Lower lobe of right lung (tissue), 2 donors: ENCODE measurements at places on chromosomes 12 and 14.

DNA sequence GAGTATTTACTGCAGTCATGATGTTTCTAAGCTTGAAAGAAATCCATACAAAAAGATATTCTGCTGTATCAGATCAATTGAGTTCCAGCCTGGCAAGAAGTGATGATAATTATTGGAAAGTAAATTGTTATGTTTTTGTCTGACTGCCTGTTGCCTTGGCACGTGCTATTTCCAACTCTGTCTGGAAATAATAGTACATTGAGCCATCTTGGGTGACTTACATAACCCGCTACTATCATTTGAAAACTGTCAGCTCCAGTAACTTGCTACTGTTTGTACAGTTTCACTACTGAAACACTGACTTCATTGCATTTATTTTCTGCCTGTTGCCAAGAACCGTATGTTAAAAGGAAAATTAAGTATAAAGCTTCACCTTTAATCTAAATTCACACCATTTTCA, 318.6 kb downstream of the ITPR2 start:
- no peak for DNase-seq

DNA sequence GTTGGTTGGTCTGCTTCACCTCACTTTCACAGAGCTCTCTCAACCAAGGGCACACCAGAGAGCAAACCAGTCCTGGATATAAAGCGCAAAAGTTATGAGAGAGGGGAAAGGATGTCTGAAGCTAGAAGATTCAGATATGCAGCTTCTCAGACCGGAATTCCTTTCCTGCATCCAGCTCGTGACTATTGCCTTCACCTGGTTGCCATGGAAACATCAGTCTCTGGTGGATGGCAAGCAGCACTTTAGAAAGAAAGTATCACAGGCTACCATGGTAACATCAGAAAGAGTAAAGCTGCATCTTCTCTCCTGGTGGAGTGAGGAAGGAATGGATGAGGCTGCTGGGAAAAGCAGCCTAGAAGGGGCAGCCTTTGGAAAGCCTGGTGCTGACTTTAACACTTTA, 13.7 kb downstream of the REM2 start:
- DNase-seq, result no peak

DNA sequence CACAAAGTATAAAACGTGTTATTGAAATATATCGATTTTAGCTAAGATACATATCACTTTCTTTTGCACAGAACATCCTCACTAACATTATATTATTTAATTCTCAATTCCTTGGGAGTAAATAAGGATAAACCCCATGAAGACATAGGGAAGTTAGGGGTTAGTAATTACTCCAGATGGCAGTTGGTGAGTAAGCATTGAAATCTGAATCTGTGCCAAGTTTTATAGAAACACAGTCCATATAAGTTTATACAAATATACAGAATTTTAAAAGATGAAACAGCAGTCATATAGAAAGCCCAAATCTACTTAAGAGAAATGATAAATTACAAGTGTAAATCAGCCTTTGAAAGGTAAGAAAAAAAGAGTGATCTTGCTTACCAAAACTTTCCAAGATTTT, 200.4 kb upstream of the SYT10 start:
- no peak for DNase-seq

DNA sequence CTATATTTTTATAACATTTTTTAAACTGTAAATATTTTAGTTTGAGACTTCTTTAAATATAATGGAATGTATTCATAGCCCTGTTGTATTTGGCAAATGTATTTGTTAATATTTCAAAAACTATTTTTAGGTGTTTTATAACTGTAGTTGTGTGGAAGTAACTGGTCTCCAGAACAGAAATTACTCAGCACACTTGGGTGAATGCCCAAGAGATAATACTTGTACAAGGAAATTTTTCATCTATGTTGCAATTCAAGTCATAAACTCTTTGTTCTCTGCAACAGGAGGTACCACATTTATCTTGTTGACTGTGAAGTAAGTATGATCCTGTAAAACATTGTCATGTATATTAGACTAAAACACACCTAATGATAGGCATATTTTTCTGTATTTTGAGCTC, 72.8 kb downstream of the SLCO1B3 start:
- DNase-seq, result no peak

DNA sequence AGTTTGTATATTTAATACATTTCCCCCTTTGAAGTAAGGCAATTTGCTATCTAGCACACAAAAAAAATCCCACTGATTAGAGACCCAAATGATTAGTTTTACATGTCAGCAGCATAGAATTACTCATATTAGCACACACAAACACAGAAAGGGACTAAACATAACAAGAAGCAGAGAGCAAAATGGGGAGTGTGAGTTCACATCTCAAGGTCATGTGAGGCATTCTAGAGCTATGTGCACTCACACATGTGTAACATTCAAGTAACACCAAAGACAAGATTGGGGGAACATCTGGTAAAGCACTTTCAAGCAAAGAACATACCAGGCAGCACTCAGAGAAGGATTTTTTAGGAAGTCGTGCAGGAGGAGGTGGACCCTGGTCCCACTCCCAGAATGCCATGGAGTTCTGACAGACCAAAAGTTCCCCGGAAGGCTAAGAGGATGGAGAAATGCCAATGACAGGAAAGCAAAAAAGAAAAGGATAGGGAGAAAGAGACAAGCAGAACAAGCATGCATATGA, 105.8 kb upstream of the SINHCAF start:
- DNase-seq, result no peak

DNA sequence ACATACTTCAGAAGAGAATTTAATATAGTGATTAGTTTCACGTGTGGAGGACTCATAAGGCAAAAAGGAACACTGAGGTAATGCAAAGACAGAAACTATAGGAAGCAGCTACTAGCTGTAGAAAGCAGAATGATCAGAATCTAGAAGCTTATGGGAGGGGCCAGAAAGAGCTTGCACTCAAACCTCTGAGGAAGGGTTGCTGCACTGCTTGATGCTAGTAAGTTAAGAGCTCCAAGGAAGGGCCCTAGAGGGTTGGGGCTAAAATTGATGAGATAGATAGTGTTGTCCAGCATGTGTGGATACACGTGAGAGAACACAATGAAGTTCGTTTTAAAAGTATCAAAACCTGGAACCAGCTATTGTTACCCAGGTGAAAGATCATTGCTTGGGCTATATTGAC, 311.1 kb downstream of the SLC6A15 start:
- DNase-seq, result no peak

DNA sequence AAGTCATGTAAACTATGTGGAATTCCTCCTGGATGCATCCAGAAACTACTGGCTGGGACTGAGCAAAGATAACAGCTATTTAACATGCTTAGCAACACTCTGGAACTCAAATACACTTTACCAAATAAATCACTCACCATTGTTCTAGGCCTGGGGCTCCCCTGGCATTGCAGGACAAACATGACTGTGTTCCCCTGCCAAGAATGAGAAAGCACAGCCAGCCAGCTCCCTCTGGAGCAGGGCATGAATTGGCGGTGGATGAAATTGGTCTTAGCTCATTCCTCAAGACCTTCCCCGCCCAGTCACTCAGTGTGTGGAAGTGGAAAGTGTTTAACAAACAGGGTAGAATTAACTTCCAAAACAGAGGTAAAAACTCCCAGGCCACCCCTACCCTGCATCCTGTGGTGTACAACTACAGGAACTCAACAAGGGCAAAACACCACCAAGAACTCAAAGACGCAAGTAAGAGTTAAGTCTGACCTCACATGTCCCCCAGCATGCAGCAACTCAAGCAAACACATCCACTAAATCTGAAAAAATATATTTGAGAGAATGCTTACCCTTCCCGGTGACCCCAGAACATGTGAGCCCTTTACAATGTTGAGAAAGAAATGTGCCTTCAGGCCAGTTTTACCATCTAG, 58.4 kb upstream of the BDKRB2 start:
- no peak for DNase-seq

DNA sequence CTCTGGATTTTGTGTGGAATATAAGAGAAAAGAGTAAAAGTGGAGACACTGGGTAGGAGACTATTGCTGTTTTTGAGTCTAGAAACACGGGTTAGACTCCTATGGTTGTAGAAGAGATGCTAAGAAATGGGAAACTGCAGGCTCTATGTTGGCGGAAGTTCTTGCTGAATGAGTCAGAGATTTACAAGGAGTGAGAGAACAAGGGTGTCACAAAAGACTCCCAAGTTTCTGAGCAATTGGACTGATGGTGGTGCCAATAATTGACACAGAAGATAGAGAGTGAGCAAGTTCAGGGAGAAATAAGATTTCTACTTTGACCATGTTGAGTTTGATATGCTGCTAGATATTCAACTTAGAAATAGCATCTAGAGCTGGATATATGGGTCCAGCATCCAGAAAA, 2.6 kb upstream of the PRKD1 start:
- DNase-seq, result no peak

GRCh38 chr14:63993992-63994391, 141.2 kb downstream of the SYNE2 start:
- DNase-seq, result no peak

DNA sequence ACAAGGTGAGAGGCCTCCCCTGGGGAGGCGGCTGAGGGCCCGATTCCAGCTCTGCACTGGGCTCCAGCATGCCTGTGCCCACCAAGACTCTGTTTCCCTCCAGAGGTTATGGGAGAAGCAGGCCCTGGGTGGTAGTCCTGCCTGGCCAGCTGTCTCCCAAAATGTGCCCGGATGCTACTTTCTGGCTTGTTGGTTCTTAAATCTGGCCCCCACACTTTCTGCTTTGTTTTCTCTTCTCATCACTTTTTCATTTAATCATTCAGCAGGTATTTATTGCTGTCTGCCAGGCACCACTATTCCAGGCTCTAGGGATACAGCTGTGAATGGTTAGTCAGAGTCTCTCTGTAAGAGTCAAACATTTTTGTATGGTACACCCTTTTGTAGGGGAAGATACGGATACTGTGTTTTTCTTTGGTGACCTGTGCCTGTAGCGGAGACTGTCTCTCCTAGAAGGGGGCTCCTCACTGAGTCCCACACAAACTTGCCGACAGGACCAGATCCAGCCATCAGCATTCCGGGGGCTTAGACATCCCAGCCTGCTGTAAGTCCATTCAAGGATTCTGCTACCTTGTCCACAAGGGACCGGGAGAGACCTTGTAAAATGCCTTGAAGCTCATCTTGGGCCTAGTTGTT, 3.8 kb downstream of the DHRS2 start:
- DNase-seq, result no peak

DNA sequence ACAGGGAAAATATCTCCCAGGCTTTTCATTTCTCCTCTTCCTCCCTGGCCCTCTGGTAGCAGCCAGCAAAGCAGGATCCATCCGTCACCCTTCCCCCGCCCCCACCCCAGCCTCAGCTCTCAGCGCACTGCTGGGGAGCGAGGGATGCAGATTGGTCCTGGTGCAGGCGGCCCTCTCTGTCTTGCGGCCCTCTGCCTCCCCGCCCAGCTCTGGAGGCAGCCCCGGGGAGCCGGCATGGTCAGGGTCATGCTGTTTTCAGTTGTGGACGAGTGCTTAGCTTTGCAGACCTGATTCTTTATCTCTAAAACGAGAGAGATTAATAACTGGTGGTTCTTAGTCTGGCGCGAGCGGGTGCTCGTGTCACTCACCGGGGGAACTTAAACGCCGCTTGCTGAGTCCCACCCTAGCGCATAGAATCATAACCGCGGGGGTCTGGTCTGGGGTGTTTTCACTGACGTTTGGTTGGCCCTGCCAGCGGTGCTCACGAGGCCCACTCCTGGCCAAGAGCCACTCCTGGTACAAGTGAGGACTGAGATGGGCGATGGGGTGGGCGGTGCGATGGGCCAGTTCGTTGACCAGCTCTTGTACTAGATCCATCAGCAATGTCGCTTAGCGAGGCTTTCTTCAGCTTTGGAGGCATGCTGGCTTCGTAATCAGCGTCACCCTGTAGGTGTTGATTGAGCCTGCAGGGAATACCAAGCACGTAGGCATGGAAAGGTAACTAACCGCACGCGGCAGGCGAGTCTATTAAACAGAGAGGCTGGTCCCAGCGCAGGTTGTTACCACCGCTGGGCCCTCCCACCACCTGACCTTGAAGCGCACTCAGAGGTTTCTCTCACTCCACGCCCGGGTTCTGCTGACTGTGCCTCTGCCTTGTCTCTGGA, 95.2 kb downstream of the TSPAN9 start:
- DNase-seq, result no peak

- DNase-seq, result no peak
These were observed 219.1 kb upstream of the PKP2 start for GRCh38 chr12:33115716-33116115.

GRCh38 chr14:39315859-39316444, 82.2 kb downstream of the MIA2 start:
- no peak for DNase-seq

DNA sequence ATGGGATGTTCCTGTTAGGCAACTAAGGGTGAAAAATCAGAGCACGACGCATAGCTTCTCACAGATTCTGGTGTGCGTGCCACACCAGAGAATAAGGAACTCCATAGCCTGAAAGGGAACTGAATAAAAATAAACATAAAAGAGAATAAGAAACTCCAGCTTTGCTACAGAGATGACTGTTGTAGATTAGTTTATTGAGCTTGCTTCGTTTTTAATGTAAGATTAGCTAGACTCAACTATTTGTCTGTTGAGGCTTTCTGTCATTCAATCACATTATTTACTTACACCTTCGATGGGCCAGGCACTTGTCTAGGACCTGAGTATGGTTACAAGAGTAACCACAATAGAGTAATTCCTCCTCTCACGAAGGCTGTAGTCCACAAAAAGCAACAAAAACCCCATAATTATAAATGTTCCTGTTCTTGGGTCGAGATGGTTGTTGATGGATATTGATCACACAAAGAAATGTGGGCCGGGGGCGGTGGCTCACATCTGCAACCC, 807 bp upstream of the ZCCHC8 start:
- no peak for DNase-seq

GRCh38 chr12:5633106-5633505, 201.2 kb downstream of the NTF3 start:
- no peak for DNase-seq

DNA sequence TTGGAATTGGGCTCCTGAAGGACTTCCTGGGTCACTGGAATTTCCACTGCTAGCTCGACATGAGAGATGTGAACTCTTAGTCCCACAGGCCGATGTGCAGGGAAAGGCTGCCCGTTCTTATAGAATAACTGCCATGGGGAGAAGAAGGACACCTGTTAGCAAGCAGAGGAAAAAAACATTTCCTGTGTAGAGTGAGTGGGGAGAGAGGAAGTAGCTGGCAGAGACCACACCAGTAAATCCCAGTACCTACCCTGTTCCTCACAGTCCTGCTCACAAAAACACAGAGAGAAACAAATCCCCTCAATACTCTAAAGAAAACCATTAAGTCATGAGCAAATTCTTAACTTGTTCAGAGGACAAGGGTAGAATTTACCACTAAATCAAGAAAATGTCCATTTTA, 29.5 kb downstream of the AREL1 start:
- DNase-seq, result no peak

- DNase-seq, result no peak
These were observed 790 bp downstream of the NEDD1 start for GRCh38 chr12:96907671-96908422.

- DNase-seq, result no peak
These were observed 5.1 kb downstream of the PRKAG1 start for GRCh38 chr12:49013428-49013827.

GRCh38 chr12:93043877-93044209, 114.7 kb upstream of the EEA1 start:
- DNase-seq, result no peak

DNA sequence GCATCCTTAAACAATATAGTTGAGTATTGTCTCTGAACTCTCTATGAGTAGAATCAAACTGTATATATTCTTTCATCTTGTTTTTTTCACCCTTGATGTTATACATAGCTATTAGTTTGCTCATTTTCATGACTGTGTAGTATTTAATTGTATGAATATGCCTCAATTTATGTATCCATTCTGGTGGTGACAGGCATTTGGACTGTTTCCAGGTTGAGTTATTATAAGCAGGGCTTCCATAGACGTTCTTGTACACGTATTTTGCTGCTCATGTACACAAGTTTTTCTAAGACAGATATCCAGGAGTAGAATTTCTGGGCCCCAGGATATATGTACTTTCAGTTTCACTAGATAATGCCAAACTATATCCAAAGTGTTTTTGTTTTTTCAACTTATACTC, 211.4 kb downstream of the NTF3 start:
- DNase-seq, result no peak
